ENCODE measurements at places on chromosomes 2 and 18.

GRCh38 chr2:107525406-107525805 is 301.3 kb upstream of the RGPD4 start:
- no peaks in the 10 kb centered on the region for H3K36me3 ChIP-seq
- no peak overlapping the region for H3K27ac ChIP-seq
- H3K4me3 ChIP-seq: no peak overlapping the region
- H3K27me3 ChIP-seq: no peaks in the 10 kb centered on the region

DNA sequence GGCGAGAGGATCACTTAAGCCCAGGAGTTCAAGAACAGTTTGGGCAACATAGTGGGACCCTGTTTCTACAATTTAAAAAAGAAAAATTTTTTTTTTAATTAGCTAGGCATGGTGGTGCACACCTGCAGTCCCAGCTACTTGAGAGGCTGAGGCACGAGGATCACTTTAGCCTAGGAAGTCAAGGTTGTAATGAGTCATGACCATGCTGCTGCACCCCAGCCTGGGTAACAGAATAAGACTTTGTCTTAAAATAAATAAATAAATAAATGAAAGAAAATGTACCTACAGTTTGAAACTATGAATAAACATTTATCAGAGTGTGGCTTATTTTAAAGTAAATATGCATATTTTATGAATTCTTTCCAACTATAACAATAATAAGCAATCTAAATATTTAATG is 16.7 kb downstream of the PDE1A start:
- H3K4me1 ChIP-seq: no peaks in the 10 kb centered on the region
- no peaks in the 10 kb centered on the region for H3K36me3 ChIP-seq
- H3K27ac ChIP-seq: no peak overlapping the region
- H3K27me3 ChIP-seq: no peaks in the 10 kb centered on the region
- DNase-seq: no peak
- no peak overlapping the region for H3K4me3 ChIP-seq

- no peak for DNase-seq
- no peaks in the 10 kb centered on the region for H3K27me3 ChIP-seq
- H3K4me3 ChIP-seq: no peak overlapping the region
These were observed 62.4 kb upstream of the MSH6 start for GRCh38 chr2:47720559-47720958.

DNA sequence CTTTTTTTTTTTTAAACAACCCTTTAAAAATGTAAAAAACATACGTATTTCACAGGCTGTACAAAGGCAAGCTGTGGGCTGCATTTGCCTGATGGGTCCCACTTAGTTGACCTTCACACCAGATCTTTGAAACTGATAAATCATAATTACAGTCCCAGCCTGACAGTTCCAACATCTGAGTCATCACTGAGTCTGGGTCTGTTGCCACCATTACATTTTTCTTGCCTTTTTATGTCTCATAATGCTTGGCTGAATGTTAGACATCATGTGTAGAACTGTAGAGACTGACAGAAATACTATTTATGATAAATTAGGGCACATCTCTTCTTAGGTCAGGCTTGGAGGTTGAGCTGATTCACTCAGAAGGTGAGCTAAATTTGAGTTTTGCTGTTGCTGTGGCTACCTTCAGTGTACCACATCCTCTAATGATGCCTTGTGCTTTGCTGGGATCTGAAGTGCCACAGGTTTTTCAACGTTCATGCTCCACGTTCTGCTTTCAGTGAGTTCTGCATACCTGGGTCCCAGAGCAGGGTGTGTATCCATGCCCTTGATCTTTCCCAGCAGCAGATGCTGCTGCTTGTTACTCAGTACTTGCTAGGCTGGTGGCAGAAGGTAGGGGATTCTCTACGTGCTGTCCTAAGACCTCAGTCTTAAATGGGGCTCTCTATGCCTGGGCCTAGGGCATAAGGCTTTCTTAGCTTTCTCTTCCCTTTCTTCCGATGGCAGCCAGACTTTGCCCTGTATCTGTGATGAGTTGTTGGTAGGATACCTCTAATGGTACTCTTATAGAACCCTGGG is 160.6 kb upstream of the SMAD7 start:
- H3K36me3 ChIP-seq: no peaks in the 10 kb centered on the region
- peak; percentile 84 for DNase-seq
- no peaks in the 10 kb centered on the region for H3K27me3 ChIP-seq
- H3K4me3 ChIP-seq: no peak overlapping the region

DNA sequence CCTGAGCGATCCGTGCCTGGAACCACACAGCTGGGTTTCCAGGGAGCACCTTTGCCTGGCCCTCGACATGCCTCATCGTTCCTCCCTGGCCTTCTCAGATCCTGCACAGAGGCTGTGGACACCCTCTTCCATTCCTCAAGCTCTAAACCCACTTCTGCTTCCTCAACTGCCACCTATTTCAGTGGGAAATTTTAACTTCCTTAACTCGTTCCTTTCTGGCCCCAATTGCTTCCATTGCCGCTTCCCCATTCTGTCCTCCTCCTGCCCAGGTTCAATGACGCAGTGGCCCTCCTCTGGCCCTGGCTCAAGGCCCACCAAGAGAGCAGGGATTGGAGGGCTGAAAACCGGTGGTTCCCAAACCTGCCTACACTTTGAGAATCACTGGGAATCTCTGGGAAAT is 4.8 kb upstream of the B3GNT7 start:
- H3K27me3 ChIP-seq: no peaks in the 10 kb centered on the region
- H3K4me1 ChIP-seq: no peaks in the 10 kb centered on the region
- H3K4me3 ChIP-seq: peak overlapping the region; percentile 8
- no peak for DNase-seq
- H3K36me3 ChIP-seq: no peaks in the 10 kb centered on the region
- no peak overlapping the region for H3K27ac ChIP-seq

DNA sequence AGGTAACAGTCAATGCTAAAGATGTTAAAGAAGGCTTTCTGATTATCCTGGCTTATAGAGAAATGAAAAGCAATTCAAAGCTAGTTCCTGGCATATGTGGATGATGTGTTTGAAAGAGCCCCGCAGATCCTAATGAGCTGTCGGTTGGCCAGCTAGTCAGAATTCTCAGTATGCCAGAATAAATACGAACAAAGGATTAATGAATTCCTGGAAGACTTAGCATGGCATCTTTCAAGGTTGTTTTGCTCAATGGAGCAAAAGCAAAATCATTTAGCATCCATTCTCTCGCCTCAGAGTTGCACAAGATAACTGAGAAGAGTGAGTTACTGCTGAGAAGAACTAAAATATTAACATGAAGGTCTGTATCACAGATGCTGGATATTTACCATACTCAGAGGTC is 307.6 kb downstream of the RIT2 start:
- no peak overlapping the region for H3K27ac ChIP-seq
- H3K4me1 ChIP-seq: no peaks in the 10 kb centered on the region
- H3K27me3 ChIP-seq: no peaks in the 10 kb centered on the region
- DNase-seq: no peak
- no peak overlapping the region for H3K4me3 ChIP-seq

- H3K36me3 ChIP-seq: peaks cover 2% of the 10 kb centered on the region
- no peak for DNase-seq
- H3K27me3 ChIP-seq: no peaks in the 10 kb centered on the region
- no peak overlapping the region for H3K27ac ChIP-seq
- no peaks in the 10 kb centered on the region for H3K4me1 ChIP-seq
These were observed 273.3 kb downstream of the GBX2 start for GRCh38 chr2:235894839-235895238.

DNA sequence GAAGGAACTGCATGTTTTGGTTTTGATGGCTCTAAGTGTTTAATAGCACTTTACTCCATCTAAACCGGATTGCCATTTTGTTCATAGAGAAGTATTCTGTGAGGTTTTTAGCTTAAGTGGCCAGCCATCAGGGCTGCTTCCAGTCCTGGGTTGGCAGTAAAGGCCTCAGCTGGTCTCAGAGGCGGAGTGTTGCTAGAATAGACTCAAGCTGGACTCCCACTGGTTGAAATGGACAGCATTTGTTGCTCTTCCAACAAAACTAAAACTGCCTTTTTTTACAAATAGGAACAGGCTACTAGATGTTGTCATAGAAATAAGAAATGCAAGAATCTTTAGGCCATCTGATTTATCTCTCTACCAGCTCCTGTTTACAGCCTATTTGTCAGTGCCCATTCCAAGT is 126.4 kb downstream of the MAIP1 start:
- H3K4me1 ChIP-seq: peaks cover 2% of the 10 kb centered on the region
- no peaks in the 10 kb centered on the region for H3K27me3 ChIP-seq
- DNase-seq: no peak
- H3K27ac ChIP-seq: no peak overlapping the region
- no peaks in the 10 kb centered on the region for H3K36me3 ChIP-seq
- no peak overlapping the region for H3K4me3 ChIP-seq

GRCh38 chr2:238278626-238279323 is 9.6 kb downstream of the PER2 start:
- no peak for DNase-seq
- peaks cover 3% of the 10 kb centered on the region for H3K36me3 ChIP-seq
- no peak overlapping the region for H3K4me3 ChIP-seq
- peaks cover 2% of the 10 kb centered on the region for H3K4me1 ChIP-seq
- no peak overlapping the region for H3K27ac ChIP-seq
- no peaks in the 10 kb centered on the region for H3K27me3 ChIP-seq

DNA sequence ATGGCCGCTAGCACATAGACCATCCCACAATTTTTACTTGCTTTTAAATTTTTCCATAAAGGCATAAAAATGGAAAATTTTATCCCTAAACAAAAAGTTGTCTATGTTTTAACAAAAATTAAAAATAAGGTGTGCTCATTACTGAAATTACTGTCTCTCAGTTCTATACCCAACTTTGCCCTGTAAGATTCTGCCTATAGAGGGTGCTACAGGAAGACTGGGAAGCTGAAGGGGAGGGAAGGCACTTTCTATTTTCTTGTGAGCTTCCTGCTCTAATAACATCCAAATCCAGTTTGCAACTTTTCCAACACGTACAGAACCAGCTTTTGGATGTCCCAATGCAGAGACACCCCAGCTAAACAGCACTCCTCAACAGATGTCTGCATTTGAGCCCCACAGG is 666.9 kb downstream of the PLCL1 start:
- no peaks in the 10 kb centered on the region for H3K4me1 ChIP-seq
- no peaks in the 10 kb centered on the region for H3K36me3 ChIP-seq
- no peak overlapping the region for H3K27ac ChIP-seq
- no peak for DNase-seq
- H3K4me3 ChIP-seq: no peak overlapping the region
- no peaks in the 10 kb centered on the region for H3K27me3 ChIP-seq

DNA sequence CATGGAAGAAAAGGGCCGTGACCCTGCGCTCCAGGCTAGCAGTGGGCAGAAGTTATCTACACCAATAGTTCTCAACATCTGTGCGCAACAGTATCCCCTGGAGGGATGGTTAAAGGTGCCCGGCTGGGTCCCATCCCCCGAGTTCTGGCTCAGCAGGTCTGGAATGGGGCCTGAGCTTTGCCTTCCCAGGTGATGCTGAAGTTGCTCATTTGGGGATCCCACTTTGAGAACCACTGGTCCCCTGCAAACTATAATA is 31.1 kb downstream of the DNMT3A start:
- H3K4me1 ChIP-seq: peaks cover 9% of the 10 kb centered on the region
- no peaks in the 10 kb centered on the region for H3K36me3 ChIP-seq
- H3K27ac ChIP-seq: no peak overlapping the region
- DNase-seq: no peak

DNA sequence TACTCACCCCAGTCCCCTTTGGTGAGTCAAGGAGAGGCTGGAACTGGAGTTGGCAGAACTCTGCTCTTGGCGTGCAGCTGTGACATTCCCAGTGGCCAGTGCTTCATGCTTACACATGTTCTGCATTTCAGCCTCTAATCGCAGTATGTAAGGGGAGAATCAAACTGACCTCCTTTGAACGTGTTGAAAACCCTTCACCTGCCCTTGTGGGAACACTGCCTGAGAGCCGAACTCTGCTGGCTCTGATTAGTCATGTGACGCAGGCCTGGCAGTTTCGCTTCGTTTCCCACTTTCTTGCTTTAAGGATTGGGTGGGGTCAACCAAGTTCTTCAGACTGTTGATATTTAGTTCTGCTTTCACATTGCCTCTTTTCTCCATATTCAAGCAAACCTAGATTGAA is 173.8 kb upstream of the BCL2L11 start:
- no peak for DNase-seq
- H3K4me3 ChIP-seq: no peak overlapping the region
- H3K36me3 ChIP-seq: no peaks in the 10 kb centered on the region
- H3K27me3 ChIP-seq: no peaks in the 10 kb centered on the region
- H3K27ac ChIP-seq: no peak overlapping the region
- H3K4me1 ChIP-seq: no peaks in the 10 kb centered on the region

- no peaks in the 10 kb centered on the region for H3K36me3 ChIP-seq
- no peak overlapping the region for H3K27ac ChIP-seq
- H3K27me3 ChIP-seq: no peaks in the 10 kb centered on the region
- H3K4me3 ChIP-seq: no peak overlapping the region
- no peak for DNase-seq
These were observed 25.7 kb upstream of the COX7A2L start for GRCh38 chr2:42386682-42387081.

DNA sequence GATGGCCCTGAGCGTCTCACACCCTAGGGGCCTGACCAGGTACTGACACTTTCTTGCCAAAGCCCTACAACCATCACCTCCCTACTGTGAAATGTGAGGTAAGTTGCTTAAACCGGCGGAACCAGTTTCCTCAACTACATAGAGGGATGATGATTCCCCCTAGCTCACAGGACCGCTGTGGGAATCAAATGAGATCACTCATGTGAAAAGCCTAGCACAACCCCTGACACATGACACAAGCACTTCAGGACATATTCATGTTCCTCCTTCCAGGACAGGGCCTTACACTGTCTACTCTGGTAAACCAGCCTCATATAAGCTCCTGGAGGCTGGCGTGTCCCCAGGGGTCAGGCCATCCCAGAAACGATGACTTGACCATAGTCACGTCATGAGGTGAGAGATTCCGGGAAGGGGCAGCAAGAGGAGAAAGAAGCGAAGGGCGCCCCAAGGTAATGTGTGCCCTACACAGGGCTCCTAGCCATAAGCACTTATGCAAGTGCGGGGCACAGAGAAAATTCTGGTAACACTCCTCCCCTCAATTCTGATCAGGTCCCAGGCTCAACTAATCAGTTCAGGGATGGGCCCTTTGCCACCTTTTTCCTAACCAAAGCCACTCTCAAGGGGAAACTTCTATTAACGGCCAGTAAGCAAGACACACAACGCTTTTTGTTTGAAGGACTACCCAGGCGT is 49.5 kb downstream of the C2orf42 start:
- no peaks in the 10 kb centered on the region for H3K27me3 ChIP-seq
- H3K4me3 ChIP-seq: peak overlapping the region; percentile 72
- peaks cover 16% of the 10 kb centered on the region for H3K4me1 ChIP-seq
- H3K27ac ChIP-seq: peak overlapping the region; percentile 94
- peaks cover 1% of the 10 kb centered on the region for H3K36me3 ChIP-seq

DNA sequence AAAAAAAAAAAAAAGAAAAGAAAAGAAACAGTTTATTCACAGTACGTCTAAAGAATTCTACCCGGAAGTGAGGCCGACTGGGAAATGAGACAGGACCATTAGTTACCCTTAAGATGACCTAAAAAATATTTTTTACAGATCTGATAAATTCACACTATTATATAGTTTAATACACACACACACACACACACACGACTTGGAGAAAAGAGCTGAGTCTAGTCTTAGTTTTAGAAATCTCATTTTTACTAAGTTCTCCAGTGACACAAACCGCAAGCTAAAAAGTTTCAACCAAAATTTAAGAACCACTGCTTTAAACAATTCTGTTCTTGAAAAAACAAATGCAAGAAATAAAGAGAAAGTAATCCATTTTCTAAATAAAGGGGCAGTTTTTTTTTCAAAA is 27.1 kb downstream of the ST3GAL5 start:
- peaks cover 10% of the 10 kb centered on the region for H3K36me3 ChIP-seq
- no peak for DNase-seq
- H3K4me3 ChIP-seq: no peak overlapping the region
